ENCODE measurements at places on chromosomes 1 and 21. TPM values are rescaled to one million over a fixed set of nuclear protein-coding genes. Genes with fewer than 3 reads are reported as not detected.

- no peak for DNase-seq
Measured at GRCh38 chr1:95974586-95974985, 740.6 kb downstream of the RWDD3 start.

The KCNA2 gene
- not detected for total RNA-seq

DNA sequence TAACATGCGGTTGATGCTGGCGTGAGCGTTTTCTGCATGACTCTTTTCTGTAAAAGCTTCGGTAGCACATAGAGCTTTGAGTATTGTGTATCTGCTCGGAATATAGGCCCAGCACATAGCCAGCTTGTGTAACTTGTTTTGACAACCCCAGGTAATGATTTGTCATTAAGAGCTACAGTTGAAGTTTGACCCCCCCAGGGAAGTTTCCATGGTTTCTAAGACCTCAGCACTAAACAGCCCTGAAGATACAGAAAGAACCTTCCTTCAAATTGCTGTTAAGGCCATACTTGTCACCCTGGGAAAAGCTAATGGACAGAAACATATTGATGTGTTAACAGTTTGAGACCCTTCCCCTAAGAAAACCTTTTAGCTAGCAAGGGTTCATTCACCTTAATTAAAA, 380.7 kb downstream of the PRDM2 start:
- no peak for DNase-seq

- DNase-seq, result peak; percentile 64
Measured at GRCh38 chr1:111190931-111191451, 9.5 kb downstream of the DENND2D start.

DNA sequence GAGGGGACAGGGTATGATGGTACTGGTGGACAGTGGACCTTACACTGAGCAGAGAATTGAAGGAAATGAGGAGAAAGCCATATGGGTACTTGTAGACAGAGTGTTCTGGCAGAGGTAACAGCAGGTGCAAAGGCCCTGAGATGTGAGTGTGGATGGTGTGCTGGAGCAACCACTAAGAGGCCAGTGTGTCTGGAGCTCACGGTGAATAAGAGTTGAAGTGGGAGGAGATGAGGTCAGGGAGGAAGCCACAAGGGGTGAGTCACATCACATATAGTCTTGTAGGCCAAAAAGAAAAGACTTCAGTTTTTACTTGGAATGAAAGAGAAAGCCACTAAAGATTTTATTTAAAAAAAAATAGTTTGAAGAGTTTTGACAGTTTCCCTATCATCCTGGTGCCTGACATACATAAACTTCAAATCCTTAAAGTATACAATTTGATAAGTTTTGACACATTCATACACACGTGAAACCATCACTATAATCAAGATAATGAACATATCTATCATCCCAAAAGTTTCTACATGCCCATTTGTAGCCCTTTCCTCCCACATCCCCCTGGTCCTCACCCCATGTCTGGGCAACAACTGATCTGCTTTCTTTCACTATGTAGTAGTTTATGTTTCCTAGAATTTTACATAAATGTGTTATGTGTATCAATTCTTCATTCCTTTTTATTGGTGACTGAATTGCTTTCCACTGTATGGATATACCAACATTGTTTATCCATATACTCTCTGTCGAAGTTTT, 148.4 kb downstream of the GPATCH2 start:
- peak; percentile 72 for DNase-seq

The ELAPOR1 gene
- total RNA-seq, result 0.45 TPM

- no peak for DNase-seq
Measured at GRCh38 chr21:44991538-44992483, 52.0 kb downstream of the SLX9 start.

DNA sequence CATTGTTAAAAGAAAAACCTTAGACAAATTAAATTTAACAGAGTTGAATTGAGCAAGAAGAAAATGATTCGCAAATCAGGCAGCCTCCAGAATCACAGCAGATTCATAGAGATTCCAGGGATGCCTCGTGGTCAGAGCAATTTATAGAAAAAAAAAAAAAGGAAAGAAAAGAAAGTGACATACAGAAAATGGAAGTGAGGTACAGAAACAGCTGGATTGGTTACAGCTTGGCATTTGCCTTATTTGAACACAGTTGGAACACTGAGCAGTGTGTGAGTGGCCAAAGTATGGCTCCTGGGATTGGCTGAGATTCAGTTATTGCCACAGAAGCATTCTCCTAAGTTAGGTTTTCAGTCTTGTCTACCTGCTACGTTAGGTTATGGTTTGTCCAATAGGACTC, 9.1 kb upstream of the C21orf91 start:
- peak; percentile 61 for DNase-seq

DNA sequence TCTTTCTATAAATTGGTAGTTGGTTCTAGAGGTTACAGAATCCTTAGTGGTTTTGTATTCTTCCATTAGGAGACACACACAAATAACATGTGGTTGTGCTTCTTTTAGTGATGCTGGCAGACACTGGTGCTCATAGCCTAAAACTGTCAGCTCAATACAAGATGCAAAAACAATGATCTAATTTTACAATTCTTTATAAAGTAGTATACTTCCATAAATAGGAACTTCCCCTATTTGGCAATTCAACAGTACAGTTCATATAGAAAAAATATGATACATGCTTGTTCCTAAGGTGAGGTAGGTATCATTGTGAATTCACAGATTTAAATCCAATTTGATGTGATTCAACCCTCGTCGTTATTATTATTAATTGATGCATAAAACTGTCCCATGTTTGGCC, 20.8 kb upstream of the CCDC17 start:
- DNase-seq, result no peak

DNA sequence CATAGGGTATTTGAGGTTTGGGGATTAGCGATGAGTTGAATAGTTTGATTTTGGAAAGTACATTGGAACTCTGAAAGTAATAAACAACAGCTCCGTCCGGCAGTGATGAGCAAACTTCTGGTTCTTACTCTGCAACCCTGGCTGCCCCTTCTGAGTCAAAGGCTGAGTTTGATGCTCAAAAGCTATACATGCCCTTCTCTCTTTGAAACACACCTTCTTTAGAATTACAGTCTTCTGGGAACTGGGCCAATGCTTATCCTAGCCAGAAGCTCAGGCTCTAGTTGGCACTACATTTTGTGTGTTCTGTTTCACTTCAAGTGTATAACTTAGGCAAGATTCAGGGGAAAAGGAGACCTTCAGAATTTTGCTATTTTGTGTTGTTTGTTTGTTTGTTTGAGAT, 9.3 kb downstream of the AHCYL1 start:
- DNase-seq, result peak; percentile 68

The CSRP1 gene
- 120 TPM for total RNA-seq

The BSND gene
- total RNA-seq, result not detected

The CATSPERE gene
- total RNA-seq, result 0.49 TPM

GRCh38 chr1:230930986-230931385, 47.7 kb downstream of the TTC13 start:
- no peak for DNase-seq

DNA sequence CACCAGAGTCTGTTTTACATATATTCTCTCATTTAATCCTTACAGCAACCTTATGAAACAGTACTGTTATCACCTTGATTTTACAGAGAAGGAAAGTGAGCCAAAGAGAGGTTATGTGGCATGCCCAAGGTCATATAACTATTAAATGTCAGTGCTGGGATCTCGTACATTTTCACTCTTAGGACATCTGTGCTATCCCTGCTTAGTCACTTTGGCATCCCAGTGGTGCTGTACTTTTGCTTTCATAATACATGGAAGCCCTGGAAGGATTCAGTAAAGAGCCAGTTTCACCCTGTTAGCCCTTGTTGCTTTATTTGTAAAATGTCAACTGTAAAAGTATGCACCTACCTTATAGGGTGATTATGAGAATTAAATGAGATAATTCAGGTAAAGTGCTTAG, 104.4 kb downstream of the NFIA start:
- peak; percentile 47 for DNase-seq
